Germinal center (tissue), 1 donor: ENCODE measurements at places on chromosomes 5 and 9.

- DNase-seq = no peak
Measured at GRCh38 chr9:114908104-114908622, 22.2 kb downstream of the TNFSF8 start.

DNA sequence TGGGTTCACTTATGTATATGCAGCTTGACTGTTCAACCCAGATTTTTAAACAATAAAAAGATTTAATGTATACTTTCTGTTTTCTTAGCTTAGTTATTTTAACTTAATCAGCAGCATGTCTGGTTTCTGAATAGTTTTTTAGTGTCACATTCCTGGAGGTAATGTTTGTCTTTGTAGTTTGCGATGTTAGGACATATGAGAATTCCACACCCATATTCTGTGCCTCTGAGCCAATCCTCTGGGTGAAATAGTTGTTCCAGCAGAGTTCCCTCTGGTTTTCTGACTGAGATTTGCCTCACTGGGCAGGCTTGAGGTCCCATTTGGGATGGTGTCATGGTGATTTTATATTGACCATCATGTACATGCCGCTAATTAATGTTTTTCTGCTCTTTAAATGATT, 48.6 kb downstream of the INIP start:
- no peak for DNase-seq

- DNase-seq = no peak
Measured at GRCh38 chr5:172706796-172707195, 64.2 kb downstream of the DUSP1 start.

DNA sequence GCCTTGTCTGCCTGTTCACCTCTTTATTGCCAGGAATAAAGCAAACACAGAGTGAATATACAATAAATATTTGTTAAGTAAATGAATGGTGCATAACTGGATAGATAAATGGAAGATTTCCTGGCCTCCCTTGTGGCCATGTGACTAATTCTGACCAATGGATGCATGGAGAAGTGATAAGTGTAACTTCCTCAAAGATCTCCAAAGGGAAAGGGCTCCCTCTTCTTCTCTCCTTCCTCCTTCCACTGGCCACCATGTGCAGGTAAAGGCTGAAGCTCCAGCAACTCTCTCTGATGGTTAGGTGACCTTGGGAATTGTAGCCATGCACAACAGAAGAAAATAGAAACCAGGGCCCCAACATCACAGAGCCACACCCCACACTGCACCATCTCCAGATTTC, 174.4 kb downstream of the EBF1 start:
- DNase-seq = no peak

DNA sequence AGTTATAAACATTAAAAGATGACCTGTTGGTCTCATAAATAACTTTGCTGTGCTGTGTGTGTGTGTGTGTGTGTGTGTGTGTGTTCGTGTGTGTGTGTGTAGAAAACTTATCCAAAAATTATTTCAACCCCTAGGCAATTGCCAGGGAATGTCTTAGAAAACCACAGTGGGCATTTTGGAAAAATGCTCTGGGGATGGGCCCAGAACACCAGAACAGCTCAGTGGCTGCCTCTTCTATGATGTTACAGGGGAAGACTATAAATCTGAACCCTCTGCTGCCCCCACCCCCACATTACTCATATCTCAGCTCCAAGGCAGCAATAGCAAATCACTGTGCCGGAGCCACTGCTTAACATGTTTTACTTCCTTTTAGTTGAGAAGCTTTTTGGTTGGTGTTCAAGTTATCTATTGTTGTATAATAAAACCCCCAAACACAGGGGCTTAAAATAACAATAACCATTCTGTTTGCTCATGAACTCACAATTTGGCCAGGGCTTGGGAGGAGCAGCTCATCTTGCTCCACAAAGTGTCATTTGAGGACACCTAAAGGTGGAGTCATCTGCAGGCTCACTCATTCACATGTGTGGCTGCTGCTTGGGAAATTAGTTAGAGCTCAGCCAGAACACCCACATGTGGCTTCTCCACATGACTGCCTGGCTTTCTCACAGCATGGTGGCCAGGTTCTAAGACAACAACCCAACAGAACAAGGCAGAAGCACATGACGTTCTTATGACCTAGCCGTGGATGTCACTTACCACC, 40.4 kb downstream of the ACTBL2 start:
- no peak for DNase-seq
